ENCODE measurements at places on chromosomes 16 and 17.

DNA sequence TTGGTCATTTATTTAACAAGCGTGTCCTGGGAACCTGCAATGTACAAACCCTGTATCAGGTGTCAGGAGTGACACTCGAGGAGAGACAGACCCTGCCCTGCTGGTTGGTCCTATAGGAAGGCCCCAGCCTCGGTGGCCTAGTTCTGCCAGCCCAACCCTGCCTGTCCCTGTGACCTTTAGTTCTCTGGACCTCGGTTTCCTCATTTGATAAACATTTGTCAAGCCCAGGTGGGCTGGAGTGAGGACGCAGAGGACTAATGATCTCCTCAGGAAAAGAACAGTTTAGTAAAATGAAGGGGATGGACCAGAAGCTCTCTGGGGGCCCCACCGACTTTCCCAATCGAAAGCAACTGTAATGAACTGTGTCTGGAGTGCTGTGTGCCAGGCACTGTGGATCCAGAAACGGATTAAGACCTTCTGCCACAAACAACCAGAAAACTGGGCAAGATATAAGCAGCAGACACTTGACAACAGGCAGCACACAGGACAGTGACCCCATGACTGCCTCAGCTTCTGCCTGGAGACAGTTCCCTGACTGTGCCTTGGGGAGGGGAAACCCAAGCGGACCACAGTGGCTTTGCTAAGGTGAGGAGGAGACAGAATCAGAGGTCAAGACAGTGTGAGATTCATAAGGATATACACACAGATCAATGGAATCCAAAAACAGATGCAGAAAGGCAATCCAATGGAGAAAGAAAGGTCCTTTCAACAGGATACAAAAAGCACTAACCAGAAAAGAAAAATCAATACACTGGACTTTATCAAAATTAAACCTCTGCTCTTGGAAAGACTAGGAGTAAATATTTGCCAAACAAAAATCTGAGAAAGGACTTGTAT is 8.8 kb downstream of the PRCD start:
- DNase-seq: no peak

GRCh38 chr17:77437017-77437416 is 296.2 kb downstream of the SEC14L1 start:
- peak; percentile 51 for DNase-seq

- no peak for DNase-seq
Measured at GRCh38 chr17:56983366-56983765, 5.4 kb downstream of the SCPEP1 start.

DNA sequence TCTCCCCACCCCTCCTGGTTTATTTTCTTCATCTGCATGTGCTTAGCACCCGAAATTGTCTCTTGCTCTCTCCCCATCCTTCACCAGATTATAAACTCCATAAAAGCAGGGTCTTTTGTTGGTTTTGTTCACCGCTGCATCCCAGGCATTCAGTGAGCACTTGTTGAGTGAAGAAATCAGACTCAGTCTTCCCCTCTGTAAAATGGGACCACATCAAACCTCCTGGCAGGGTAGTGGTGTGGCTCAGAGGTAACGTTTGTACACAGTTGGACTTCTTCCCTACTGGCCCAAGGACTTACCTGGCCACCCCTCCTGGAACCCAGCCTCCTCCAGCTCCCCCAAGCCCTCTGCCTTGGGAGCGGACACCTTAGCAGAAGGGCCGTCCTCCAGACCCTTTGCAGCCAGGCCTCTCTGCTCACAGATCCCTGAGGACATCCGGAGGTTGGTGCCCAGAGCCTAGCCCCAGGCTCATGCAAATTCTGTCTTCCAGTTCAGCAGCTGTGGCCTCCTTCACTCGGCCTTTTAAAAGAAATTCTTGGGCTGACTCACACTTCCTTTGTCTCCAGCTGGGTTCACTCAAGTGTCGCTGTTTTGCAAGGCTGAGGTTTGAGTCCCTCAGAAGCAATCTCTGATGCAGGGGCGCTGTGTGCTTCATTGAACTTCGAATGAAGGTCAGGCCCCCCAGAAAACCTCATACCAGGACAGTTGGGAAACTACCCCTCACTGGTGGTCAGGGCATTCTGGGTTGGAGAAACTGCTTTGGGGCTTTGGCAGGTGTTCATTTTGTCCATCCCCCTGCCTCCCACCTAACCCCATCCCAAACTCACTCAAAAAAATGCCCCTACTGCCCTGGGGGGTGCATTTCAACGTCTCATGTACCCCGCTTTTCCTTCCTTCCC is 16.8 kb upstream of the RMI2 start:
- DNase-seq: peak; percentile 87

DNA sequence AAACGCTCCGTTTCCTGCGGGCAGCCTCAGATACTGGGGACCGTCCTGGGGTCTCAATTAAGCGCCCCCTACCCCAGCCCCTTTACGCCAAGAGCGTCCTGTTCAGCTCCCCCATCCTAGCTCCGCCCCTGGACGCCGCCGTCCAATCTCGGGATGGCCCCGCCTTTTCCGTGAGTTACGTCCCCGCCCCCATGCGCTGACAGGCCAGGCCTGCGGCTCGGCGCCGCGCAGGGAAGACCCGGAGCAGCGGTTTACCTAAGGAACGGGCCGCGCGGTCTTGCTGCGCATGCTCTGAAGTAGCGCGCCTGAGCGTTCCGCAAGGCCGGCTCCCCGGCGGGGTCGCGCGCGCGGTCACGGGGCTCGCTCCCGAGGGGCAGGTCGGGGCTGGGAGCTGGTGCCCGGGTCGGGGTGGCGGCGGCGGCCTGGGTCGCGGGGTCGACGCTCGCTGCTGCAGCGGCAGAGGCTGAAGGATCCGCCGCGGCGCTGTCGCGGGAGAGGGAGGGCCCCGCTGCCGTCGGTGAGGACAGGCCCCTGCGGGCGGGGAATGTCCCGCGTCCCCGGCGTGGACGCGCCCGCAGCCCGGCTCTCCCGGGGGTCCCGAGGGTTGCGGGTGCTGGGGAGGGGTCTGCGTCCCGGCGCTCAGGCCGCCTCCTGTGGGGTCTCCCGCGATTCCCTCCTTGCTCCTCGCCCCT is at the start of gene FLYWCH1:
Gene FLYWCH1, plus strand, starts transcription at position 294 of the 692 bp plus-strand sequence. CDS start 17,755 bp downstream, outside the sequence.
- peak; percentile 98 for DNase-seq

Data from urothelium cell line (cell line).